ENCODE measurements at places on chromosomes 6 and 20. TPM values are rescaled to one million over a fixed set of nuclear protein-coding genes. Genes with fewer than 3 reads are reported as not detected.

The ULBP2 gene
- 0.40 TPM for total RNA-seq

The CD24 gene
- 0.49 TPM for total RNA-seq

The GMDS gene
- 38.2 TPM for total RNA-seq

The HEY2 gene
- total RNA-seq: not detected

The ANKRD66 gene
- not detected for total RNA-seq

The SUPT3H gene
- total RNA-seq: 12.4 TPM

The OR2J3 gene
- not detected for total RNA-seq

The RTF2 gene
- total RNA-seq: 92.3 TPM

The C20orf204 gene
- 5.5 TPM for total RNA-seq

The DTNBP1 gene
- total RNA-seq: 15.1 TPM

The SLC17A1 gene
- 0.28 TPM for total RNA-seq

The SOBP gene
- 0.09 TPM for total RNA-seq

The OSBPL2 gene
- 29.0 TPM for total RNA-seq

The DST gene
- 8.0 TPM for total RNA-seq
